Stimulated activated CD4-positive, alpha-beta T cell treated with anti-CD3 and anti-CD28 coated beads, Interleukin-12 subunit alpha, Interleukin-12 subunit beta, amount 100 ng/mL, for 48 hours (primary cell): ENCODE measurements at places on chromosomes 2 and 18.

DNA sequence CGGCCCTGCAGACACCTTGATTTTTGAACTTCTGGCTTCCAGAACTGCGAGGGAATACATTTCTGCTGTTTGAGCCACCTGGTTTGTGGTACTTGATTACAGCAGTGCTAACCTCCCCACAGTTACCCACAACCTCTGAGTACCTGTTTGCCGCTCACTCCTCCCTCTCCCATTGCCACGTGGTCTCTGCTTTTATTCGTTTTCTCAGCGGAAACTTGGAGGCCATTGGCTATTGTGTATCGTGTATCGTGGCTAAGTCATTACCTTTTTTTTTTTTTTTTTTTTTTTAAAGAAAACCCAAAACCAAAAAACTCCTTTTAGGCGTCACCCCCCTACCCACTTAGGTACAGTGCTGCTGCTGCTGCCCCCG lies 90.8 kb downstream of the AGAP1 start:
- DNase-seq: no peak

GRCh38 chr2:108330979-108331378 lies 42.3 kb downstream of the SULT1C2 start:
- no peak for DNase-seq

DNA sequence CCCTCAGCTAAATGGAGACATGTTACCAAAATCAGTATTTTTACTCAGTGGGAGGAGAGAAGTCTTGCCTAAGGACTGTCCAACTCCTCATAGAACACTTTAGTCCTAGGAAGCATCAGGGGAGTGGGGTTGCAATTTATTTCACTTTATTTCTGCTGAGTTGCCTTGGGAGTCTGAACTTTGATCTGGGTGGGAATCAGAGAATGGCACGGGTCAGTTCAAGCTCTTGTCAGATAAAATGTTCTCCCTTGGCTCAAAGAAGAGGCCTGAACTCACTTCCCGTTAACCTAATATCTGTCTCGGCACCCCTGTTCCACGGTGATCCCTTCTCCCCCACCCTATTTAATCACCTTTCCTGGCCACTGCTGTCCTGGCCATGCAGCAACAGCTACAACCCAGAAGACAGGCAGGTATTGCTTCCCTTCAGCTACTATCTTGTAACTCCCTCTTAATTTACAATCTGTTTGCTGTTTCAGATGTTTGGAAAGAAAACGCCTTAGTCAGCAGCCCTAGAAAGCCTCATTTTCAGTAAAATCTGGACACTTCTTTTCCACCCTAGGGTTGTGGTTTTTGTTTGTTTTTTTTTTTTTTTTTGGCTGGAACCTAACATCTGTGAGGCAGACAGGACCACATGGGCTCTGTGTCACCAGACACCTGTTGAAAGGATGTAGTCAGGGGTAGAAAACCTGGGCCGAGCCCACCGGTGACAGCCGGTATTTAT lies 52.5 kb downstream of the SERTAD2 start:
- DNase-seq: no peak

DNA sequence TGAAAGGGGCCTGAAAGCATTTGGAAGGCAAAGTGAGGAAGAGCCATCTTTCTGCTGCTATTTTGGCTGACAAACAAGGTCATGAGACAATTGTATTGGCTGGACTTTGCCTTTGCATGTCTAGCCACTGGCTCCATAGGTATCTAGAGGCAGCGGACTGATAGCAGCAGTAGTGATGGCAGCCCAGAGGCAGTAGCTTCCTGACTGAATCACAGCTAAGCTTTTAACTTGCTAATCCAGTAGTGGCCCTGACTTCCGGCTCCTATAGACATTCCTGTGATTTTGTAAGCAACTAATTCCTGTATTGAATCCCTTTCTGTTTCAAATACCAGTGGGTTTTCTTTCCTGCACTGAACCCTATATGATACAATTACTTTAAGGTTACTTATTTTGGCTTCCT lies 69.8 kb upstream of the PDE1A start:
- DNase-seq: no peak

DNA sequence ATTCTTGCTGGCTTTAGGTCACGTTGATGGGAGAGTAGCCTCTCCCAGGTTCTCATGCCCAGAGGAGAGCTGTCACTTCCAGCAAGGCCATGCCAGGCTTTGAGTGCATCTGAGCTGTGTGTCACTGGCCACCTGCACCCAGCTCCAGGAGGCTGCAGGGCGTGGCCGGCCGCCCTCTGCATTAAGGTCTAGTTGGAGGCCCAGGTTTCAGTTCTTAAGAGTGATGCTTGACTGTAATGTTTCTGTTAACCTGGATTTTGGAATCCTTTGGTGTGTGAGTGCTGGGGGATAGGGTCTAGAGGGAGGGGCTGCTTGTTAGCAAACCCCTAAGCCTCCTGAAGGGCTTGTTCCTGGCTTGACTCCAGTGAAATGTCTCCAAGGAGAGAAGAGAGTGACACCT lies 140.1 kb downstream of the ACOXL start:
- DNase-seq: no peak

DNA sequence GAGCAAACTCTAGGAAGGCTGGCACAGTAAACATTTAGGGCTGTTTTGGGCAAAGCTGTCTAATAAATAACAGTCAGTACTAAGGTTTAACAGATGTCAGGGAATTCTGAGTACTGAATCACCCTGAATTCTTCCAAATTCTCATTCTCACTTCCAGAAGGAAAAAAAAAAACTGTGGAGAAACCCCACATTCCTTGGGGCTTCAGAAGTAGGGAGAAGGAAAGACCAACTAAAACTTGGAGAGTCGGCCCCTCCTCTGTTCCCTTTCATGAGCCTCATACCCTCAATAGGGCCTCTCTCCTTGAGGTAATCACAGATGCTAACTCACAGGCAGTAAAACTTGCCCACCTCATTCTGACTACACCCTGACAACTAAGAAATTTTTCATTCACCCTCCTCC lies 62.1 kb downstream of the CCDC148 start:
- DNase-seq: no peak

DNA sequence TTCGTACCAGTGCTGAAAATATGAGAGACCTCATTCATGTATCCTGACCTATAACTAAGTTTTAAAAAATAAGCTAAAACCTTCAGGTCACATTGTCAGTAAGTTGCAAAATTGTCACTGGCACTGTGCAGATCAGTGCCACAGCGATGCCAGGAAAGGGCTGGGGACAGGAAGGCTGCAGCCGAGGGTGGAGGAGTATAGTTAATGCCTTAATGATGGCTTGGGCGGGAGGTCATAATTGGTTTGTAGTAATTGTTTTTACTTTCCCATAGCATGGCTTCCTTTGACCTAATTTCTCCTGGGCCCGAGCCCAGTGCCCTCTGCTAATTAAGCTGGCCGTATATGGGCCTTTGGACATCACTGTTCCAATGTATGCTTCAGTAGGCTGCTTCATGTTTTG lies 47.2 kb upstream of the RAB12 start:
- no peak for DNase-seq

- DNase-seq: no peak
Measured at GRCh38 chr2:11071211-11071610, 84.1 kb upstream of the SLC66A3 start.

DNA sequence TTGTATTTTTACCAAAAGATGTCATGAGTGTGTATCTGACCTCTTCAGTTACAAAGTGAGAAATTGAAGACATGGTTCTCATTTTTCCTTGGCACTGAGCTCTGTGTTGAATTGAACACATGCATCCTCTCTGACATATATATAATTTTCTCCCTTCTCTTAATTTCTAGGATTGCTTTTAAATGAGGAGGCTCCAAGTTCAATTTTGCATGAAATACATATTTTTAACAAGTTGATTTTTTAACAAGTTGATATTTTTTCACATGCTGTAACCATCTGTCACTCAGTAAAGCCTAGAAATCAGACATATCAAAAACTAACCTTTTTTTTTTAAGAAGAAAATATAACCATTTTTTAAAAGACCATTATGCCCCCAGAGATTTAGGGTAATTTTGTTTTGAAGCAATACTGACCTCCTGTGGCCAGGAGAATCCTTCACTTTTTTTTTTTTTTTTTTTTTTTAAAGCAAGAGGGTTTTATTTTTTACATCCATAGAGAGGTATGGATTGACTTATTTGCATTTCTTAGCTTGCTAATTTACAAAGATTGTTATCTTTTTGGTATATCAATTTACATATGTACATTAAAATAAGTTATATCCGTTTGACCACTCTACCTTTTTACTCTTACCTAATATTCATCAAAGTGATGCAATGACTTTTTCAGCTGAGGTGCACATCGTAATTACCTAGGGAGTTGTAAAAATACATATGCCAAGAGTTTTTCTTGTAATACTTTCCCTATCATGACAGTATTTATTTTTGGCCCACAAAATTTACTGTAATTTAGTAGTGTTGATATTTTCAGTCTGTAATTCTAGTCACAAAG lies 161.8 kb downstream of the SOCS6 start:
- no peak for DNase-seq
